Activated CD8-positive, alpha-beta memory T cell treated with anti-CD3 and anti-CD28 coated beads, Interleukin-2, amount 10 ng/mL, durations not matched to agents 7 days and 5 days (primary cell): ENCODE measurements at places on chromosomes 2 and 18. TPM values are rescaled to one million over a fixed set of nuclear protein-coding genes. Genes with fewer than 3 reads are reported as not detected.

SNED1 gene
- 3.6 TPM for total RNA-seq

- H3K4me1 ChIP-seq: no peaks in the 10 kb centered on the region
- H3K4me3 ChIP-seq: no peak overlapping the region
- no peak for DNase-seq
- H3K27ac ChIP-seq: no peak overlapping the region
Measured at GRCh38 chr2:83756219-83756618, 702.9 kb downstream of the SUCLG1 start.

DNA sequence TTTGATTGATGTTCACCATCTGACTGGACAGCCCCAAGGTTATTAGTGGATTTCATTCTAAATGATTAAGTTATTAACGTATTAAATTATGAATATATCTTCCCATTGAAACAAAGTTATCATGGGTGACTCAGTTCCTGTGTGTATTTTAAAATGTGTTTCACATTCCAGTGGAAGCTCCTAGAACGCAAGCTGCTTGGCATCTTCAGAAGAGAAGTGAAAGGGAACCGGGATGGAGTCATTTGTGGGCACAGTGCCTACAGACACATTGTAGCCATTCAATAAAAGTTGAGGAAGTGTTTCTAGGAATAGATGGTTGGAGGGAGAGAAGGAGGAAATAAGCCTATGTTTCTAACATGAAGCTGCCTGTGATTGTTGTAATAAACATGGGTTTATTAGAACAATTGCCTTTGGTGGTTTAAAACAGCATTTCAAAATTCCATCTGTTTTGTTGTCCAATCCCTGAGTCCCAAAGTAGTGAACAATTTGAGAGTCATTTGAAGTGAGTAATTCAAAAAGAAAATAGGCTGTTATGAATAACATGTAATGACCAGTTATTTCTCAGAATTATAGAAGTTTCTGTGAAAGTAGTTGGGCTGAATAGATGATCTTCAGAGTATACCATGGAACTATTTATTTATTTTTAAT, 143.5 kb downstream of the PKP4 start:
- peaks cover 3% of the 10 kb centered on the region for H3K4me1 ChIP-seq
- no peaks in the 10 kb centered on the region for H3K27me3 ChIP-seq
- H3K27ac ChIP-seq: no peak overlapping the region
- no peak for DNase-seq
- no peaks in the 10 kb centered on the region for H3K36me3 ChIP-seq

DNA sequence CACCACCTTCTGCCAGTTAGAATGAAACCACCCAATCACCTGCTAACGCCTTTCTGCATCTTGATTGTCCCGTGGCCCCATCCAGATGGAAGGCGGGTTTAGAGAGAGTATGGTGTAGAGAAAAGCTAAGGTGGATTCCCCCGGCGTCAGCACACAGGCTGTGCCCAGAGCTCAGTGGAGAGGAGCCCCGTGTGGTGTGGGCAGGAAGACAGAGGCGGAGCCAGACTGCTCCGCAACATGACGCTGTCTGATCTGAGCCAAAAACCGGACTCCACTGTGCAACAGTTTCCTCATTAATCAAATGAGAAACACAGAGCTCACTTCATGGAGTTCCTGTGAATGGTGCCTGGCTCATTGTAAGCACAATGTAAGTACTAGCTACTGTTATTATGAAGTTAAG, 448.1 kb upstream of the SMIM21 start:
- DNase-seq: no peak
- no peak overlapping the region for H3K4me3 ChIP-seq
- H3K27ac ChIP-seq: no peak overlapping the region
- H3K4me1 ChIP-seq: no peaks in the 10 kb centered on the region
- no peaks in the 10 kb centered on the region for H3K27me3 ChIP-seq
- H3K36me3 ChIP-seq: no peaks in the 10 kb centered on the region

DNA sequence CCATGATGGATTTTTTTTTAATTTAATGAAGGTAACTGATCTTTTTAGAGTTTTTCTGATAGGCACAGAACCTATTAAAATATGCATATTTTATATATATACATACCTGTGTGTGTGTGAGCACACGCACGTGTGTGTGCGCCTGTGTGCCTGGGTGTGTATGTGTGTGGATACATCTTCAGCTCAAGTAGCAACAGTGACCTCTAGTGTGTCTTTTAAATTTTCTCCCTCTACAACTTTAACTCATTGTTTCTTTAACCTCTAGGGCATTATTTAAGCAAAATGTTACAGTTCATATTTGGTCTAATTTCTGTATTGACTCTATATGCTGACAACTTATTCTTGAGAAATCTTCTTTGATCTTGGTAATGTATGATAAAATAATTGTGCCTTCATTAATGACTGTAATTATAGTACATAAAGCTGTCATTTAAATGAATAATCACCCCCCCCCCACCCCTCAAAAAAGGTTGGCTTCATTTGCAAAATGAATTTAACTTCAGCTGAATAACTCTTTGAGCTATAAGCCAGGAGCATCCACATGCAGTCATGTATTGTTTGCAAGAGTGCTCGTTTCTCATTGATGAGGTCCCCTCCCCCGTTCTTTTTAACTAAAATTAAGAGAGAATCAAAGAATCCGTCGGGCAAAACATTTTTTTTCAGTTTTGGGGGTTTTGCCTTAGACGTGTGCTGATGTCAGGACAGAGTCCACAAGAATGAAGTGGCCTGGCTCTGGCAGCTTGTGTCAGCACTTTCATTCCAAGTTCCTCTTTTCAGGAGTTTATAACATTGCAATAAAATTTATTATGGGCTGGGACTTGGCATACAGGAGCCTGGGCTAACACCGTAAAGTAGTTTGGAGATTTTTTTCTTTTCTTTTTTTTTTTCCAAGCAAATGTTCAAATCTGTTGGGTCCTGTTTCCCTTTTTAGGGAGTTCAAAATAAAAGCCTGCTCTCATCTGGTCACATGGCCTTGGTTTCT, 80.0 kb downstream of the ETAA1 start:
- H3K27me3 ChIP-seq: peaks cover 2% of the 10 kb centered on the region
- H3K4me1 ChIP-seq: no peaks in the 10 kb centered on the region
- H3K36me3 ChIP-seq: no peaks in the 10 kb centered on the region
- no peak overlapping the region for H3K27ac ChIP-seq
- no peak for DNase-seq
- H3K4me3 ChIP-seq: no peak overlapping the region

- no peak for DNase-seq
- no peaks in the 10 kb centered on the region for H3K36me3 ChIP-seq
- no peak overlapping the region for H3K4me3 ChIP-seq
- no peaks in the 10 kb centered on the region for H3K4me1 ChIP-seq
- H3K27me3 ChIP-seq: peaks cover 5% of the 10 kb centered on the region
Measured at GRCh38 chr18:23121133-23121532, 14.2 kb upstream of the CABLES1 start.

- no peak for DNase-seq
- H3K36me3 ChIP-seq: peaks cover 1% of the 10 kb centered on the region
- no peak overlapping the region for H3K4me3 ChIP-seq
- peaks cover 25% of the 10 kb centered on the region for H3K4me1 ChIP-seq
- H3K27me3 ChIP-seq: no peaks in the 10 kb centered on the region
- H3K27ac ChIP-seq: no peak overlapping the region
Measured at GRCh38 chr2:234162861-234163260, 112.4 kb downstream of the SPP2 start.

RNU2-63P gene
- 48.9 TPM for total RNA-seq

- peaks cover 48% of the 10 kb centered on the region for H3K4me1 ChIP-seq
- peak overlapping the region; percentile 91 for H3K4me3 ChIP-seq
- peak overlapping the region; percentile 87 for H3K27ac ChIP-seq
- no peaks in the 10 kb centered on the region for H3K27me3 ChIP-seq
- DNase-seq: no peak
Measured at GRCh38 chr2:119760956-119761275, 1.2 kb downstream of the PTPN4 start.

DNA sequence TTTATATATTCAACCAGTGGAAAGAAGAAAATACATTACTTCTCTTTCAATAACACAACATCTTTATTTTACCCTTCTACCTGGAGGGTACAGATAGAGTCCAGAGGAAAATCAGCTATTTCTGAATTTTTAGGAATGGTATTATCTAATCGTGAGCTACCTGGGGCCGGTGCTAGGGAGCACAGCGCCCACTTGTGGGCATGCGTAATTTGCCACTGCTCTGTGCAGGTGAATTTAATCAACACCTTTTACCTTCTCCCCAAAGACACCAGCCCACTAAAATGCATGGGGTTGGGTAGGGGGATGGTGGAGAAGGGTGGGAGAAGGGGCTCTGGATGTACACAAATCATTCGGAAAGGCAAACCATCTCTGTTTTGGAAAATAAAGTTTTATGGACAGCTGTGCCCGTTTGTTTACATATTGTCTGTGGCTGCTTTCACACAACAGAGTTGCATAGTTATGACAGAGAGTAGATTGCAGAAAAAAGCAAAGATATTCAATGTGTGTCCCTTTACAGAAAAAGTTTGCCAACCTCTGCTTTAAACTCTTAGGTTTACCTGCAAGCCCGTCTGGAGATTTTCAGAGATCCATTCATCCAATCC, 51.5 kb upstream of the DCC start:
- H3K27me3 ChIP-seq: no peaks in the 10 kb centered on the region
- DNase-seq: no peak
- H3K4me3 ChIP-seq: no peak overlapping the region

GRCh38 chr2:96819128-96819875, 3.2 kb downstream of the CNNM3 start:
- no peak for DNase-seq
- no peak overlapping the region for H3K27ac ChIP-seq
- H3K36me3 ChIP-seq: peaks cover 6% of the 10 kb centered on the region
- H3K4me1 ChIP-seq: peaks cover 49% of the 10 kb centered on the region
